ENCODE measurements at places on chromosomes 3 and 15.

DNA sequence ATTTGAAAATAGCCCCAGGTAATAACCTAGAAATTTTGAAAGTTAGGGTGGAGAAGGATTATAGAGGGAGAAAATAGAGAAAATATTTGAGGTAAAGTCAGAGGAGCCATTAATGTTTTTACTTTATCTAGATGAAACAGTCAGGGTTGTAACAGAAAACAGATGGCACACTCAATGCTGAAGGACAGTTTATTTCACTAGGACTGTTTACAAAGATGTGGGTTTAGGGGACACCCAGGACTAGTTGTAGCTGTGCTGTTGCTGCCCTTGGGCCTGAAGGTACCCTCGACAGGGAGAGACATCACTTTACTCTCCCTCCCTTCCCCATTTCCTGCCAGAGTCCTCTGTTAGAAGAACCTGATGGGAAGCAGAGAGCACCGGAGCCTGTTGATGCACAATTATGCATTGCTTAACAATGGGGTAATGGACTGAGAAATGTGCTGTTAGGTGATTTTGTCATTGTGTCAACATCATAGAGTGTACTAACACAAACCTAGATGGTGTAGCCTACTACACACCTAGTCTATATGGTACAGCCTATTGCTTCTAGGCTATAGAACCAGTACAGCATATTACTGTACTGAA is 103.8 kb downstream of the GALK2 start:
- no peak for DNase-seq

- no peak for DNase-seq
Measured at GRCh38 chr3:50388016-50388719, 28.8 kb upstream of the TMEM115 start.

DNA sequence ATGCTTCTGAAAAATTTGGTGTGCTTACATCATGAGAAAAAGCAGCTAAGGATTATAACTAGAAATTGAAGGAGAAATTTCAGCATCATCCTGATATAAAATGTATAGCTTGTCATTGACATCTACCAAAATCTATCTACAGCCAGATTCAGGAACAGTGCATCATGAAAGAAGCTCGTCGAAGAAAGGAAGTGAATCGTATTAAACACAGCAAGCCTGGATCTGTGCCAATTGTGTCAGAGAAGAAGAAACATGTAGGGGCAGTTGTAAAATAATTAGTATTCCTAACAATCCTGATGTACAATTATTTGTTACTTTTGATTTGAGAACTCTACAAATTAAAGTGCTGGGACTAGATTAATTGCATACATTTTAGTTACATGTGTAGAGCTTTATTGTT is 37.2 kb downstream of the AP4E1 start:
- DNase-seq = no peak

DNA sequence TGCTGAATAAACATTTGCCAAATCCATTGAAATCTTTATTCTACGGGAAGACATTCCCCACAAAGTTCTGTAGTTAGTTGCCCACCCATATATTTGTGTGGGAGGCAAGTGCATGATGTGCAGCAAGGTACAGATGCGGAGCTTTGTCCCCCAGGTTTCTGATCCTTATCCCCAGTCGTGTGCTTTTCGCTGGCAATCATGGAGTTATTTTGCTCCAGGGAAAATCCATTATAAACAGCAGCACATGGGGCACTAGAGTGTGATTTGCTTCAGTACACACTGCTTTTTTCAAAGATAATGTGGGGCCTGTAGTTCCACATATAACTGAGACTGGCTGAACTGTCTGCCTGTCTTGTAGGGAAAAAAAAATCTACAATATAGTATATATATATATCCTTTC is 132.1 kb downstream of the FEZF2 start:
- DNase-seq = no peak

DNA sequence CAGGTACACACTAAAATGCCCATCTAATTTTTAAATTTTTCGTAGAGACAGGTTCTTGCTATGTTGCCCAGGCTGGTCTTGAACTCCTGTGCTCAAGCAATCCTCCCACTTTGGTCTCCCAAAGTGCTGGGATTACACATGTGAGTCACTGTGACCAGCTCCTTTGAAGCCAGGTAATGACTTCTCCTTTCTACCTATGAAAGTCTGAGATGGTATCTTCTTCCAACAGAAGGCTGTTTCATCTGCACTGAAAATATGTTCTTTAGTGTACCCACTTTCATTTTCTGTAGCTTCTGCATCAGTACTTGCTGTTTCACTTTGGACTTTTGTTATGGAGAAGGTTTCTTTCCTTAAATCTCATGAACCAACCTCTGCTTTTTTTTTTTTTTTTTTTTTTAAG is 8.8 kb downstream of the OIP5 start:
- no peak for DNase-seq

DNA sequence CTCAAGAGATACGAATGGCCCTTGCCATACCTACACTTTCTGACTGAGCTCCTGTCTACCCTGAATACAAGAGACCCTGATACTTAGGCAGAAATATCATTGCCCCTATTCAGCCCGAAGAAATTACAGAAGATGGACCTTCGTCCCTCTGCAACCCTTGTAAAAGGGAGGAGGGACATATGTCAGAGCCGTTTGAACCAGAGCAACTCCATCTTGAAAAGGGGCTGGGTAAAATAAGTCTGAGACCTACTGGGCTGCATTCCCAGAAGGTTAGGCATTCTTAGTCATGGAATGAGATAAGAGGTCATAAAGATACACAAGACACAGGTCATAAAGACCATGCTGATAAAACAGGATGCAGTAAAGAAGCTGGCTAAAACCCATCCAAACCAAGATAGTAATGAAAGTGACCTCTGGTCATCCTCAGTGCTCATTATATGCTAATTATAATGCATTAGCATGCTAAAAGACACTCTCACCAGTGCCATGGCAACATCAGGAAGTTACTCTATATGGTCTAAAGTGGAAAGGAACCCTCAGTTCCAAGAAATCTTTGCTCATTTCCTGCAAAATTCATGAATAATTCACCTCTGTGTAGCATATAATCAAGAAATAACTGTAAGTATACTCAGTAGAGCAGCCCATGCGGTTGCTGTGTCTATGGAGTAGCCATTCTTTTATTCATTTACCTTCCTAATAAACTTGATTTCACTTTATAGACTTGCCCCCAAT is 49.7 kb upstream of the GPD1L start:
- DNase-seq = no peak

DNA sequence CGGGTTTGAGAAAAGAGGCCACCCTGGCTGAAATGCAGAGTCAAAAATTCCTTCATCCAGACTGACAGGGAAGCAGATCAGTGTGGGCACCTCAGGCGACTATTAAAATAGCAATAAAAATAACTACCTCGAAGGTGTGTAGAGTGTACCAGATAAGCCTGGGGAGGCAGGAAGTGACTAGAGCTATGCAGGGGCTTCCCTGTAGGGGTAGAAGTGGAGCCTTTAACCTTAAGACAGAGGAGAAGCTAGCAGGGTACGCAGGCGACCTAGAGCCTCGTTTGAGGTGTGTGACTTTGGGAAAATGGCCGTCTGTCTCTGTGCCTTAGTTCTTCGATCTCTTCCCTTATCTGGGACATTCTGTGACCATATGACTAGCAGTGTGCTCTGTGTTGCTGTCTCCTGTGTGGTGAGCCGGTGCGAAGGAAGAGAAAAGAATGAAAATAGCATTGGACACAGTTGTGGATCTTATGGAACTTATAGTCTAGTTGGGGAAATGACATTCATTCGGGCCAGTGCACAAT is 17.6 kb downstream of the BHLHE40 start:
- DNase-seq = no peak

DNA sequence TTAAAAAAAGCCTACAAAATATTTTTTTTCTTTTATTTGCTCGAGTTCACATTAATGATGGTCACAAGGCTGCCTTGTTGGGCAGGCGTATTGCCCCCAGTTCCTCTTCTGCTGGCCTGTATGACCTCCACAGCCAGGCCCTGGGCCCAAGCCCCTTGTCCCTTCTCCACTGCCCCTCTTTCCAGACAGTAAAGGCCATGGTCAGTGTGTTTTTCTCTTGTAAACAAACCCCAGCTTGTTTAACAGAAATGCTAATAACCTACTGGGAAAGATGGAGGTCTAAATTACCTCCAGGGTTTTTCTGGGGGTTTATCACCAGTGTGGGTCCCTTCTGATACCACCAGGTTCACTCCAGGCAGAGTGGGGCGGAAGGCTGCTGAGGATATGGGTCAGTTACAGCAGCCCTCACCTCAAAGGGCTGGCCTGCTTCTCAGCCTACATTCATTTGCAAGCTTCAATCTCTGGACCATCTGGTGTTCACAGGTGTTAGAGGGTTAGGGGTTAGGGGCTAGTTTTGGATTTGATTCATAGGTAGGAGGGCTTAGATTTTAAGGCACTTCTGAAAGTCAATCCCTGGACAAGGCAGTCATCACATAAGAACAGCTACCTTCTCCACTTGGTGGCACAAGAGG is 2.0 kb upstream of the MANF start:
- DNase-seq = no peak

GRCh38 chr3:182239316-182239715 is 527.6 kb downstream of the SOX2 start:
- DNase-seq = no peak

DNA sequence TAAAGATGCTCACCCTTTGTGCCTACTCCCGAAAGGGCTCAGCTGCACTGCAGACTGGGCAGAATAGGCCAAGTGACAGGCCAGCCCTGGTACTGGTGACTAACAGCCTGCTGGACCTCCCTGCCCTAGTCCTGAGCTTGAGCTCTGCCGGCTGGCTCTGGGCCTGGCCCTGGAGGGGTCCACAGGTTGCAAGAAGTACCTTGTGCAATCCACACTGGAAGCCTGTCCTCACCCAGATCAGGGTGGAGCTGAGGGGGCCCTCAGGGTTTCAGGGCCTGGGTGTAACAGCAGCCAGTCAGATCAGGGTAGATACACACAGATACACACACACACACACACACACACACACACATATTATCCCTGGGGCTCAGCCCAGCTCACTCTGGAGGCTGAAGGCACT is 27.3 kb upstream of the PLA2G4D start:
- DNase-seq = no peak

- no peak for DNase-seq
Measured at GRCh38 chr15:60555291-60555690, 76.3 kb upstream of the ICE2 start.

- no peak for DNase-seq
Measured at GRCh38 chr3:17765819-17766472, 23.5 kb upstream of the TBC1D5 start.

- DNase-seq = no peak
Measured at GRCh38 chr3:181604267-181604666, 107.5 kb upstream of the SOX2 start.

DNA sequence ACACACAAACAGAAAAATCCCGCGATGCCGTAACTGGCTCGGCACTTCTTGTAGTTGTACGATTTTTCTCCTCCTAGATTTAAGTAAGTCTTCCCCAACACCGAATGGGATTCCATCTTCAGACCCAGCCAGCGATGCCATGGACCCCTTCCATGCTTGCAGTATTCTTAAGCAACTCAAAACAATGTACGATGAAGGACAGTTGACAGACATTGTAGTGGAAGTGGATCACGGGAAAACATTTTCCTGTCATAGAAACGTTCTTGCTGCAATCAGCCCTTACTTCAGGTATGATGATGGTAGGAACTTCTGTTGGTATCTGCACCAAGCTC is 763 bp downstream of the KBTBD8 start:
- DNase-seq = no peak

DNA sequence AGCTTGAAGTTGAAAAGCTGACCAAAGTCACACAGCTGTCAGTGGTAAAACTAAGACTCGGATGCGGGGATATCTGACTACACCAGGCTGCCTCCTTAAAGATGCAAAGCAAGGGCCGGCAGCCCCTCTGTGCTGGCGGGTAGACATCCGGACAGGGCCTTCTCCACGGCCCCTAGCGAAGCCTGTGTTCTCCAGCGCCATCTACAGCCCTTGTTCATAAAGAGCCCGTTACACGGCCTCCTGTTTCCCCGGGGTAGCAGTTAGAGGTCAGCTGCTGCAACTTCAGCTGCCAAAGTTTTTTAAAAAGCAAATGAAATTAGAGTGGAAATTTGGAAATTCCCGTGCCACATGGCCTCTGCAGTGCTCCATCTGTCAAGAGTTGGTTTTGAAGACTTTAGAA is 383.0 kb downstream of the TBL1XR1 start:
- DNase-seq = peak; percentile 25

- peak; percentile 10 for DNase-seq
Measured at GRCh38 chr3:33645060-33645647, 72.9 kb downstream of the CLASP2 start.

GRCh38 chr15:85063522-85064079 is 81.9 kb downstream of the PDE8A start:
- no peak for DNase-seq

DNA sequence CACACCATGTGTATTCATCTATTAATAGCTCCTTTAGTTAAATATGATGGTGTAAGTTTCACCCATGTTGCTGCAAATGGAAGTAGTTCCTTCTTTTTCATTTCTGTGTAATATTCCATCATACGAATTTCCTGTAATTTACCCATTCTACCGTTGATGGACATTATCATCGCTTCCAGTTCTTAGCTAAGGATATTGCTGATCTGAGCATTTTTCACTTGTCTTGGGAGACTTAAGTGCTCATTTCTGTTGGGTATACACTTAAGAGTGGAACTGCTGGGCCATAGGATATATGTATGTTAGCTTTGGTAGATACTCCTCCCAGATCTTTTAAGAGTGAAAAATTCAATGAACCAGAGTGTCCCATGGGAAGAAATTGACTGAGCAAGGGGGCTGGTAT is 11.0 kb downstream of the PLIN1 start:
- no peak for DNase-seq

DNA sequence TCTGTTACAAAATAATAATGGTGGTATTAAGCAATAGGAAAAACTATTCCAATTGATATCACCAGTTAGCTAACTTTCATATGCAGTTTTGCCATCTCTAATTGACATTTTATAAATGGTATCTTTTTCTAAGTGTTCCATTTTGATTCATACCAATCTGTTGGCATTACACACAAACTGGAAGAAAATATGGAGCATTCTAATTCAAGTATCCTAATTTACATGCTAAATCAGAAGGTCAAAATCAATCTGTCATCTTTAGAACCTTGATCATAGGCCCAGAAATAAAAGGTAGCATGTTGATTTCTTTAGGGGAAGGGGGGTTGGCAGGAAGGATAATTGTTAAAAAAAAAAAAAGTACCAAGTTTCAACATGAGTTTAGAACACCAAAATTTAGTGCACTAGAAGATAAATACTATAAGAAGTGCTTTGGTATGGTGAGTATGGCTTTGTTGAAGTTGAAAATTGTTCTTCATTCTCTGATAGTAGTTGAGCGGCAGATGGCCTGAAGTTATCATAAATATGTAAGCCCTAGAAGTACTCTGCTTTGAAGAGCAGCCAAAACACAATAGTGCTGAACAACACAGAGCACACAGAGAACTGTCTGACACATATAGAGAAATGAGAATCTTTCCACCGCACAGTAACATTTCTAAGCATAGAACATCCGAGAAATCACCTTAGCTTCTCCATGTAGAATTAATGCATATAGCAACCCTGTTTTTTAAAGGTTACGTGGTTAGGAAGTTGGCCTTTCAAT is 130.1 kb downstream of the TAFA4 start:
- no peak for DNase-seq

DNA sequence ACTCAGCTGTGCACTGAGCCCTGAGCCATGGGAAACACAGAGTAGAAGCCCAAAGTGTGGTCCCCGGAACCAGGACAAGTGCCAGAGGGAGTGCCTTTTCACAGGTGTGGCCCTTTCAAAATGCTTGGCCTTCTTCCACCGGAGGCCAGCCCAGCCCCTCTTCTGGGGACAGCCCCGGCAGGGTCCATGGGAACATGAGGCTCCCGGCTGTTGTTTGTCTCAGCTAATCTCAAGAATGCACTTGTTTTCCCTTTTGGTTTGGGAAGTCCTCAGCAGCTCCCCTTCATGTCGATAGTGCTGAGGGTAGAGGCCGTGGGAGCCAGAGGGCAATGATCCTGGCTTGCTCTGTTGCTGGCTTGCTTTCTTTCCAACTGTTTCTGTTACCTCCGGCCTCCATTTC is 91.1 kb upstream of the MRPS22 start:
- DNase-seq = no peak

All from stimulated activated CD4-positive, alpha-beta T cell treated with anti-CD3 and anti-CD28 coated beads, Interleukin-1b, Interleukin-23, amount 100 ng/mL, for 48 hours (primary cell).